EH (cell line): ENCODE measurements at places on chromosomes 11 and 22.

GRCh38 chr22:30474683-30475424, 3.0 kb upstream of the SEC14L3 start:
- DNase-seq: no peak

GRCh38 chr11:28049338-28050216, 58.4 kb downstream of the KIF18A start:
- DNase-seq: peak; percentile 78

- peak; percentile 88 for DNase-seq
Observed at GRCh38 chr22:43293259-43293654, 49.9 kb downstream of the SCUBE1 start.

DNA sequence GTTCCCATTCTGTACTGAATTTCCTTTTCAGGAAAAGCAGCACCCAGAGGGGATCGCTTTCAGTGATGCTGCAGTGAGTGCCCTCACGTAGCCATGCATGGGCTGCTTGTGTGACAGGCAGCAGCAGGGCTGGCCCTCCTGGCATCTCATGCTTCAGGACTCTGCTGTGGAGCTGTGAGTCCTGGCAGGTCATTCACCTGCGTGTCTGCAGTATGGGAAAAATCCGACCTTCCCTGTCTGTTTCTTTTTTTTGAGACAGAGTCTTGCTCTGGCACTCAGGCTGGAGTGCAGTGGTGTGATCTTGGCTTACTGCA, 13.4 kb downstream of the GLB1L2 start:
- no peak for DNase-seq

DNA sequence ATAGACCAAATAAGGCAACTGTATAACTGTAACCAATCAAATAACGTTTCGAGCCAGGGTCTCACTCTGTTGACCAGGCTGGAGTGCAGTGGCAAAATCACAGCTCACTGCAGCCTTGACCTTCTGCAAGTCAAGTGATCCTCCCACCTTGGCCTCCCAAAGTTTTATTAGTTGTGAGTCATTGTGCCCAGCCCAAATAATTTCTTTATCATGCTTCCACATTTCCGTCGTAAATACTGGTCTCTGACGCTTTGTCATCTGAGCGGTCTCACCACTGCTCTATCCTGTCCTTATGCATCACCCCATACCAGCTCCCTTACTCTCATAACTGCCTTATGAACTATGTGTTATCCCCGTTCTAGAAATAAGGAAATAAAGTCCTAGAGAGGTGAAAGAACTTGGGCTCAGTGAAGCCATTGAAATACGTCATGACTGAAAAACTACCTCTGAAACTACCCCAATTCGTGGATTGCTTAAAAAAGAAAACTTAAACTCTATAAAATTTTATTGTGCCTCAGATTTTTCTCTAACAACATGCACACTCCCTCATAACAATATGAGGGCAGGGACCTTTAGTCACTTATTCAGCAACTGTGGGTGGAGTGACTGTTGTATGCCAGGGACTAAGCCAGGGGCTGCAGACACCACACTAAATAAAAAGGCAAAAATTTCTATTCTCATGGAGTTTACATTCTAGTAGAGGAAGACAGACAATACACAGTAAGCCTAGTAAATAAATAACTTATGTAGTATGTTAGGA, 15.8 kb upstream of the RTN4RL2 start:
- DNase-seq: peak; percentile 54

- no peak for DNase-seq
Observed at GRCh38 chr11:1541474-1542204, 30.4 kb downstream of the DUSP8 start.

GRCh38 chr11:126132319-126132718, 69.7 kb upstream of the CDON start:
- DNase-seq: peak; percentile 29

- DNase-seq: no peak
Observed at GRCh38 chr22:38953091-38953490, 4.3 kb upstream of the APOBEC3A start.

DNA sequence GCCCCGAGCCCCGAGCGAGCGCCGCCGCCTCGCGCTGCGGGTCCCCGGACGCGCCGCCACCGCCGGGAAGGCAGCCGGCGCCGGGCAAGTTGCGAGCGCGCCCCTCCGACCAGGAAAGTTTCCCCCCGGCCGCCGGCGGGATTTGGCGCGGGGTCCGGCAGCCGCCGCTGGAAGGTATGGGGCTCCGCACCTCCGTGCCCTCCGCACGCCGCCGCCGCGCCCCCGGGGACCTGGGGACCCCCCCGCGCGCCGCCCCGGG, 281 bp downstream of the TSPAN18 start:
- no peak for DNase-seq

GRCh38 chr22:49715450-49715849, 112.2 kb downstream of the BRD1 start:
- no peak for DNase-seq

DNA sequence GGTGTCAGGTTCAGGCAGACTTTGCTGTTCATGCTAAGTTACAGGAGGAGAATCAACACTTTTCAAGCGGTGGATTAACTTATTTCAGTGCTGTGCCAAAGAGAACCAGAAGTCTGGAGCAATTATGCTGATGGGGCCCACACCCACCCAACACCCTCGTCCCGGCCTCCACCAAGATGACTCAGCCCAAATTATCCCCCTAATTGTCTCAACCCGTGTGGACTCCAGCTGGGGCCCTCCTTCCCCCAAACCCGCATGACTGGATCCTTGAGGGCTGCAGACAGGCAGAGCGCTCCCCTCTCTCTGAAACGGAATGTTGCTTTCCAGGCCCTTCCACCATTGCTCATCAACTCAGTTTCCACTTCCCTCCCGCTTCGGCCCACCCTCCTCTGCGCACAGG, 34.6 kb upstream of the MN1 start:
- peak; percentile 58 for DNase-seq
